ENCODE measurements at places on chromosomes 5 and 9.

DNA sequence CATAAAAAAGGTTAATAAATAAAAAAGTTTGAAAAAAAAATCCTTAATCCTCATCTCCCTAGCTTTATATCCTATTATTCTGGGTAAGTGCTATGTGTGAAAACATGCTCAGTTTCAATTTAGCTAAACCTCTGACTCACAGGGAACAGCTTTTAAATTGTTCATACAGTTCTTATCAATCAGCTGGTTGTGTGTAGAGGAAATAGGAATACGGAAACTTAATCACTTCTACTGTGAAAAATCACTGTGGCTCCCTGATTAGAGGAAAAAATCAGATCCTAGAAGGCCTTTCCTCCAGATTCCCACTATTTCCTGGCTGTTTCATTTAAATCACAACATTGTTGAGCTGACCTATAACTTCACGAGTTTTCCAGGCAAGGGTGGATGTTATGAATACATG lies 120.5 kb downstream of the MARCHF3 start:
- DNase-seq: no peak

DNA sequence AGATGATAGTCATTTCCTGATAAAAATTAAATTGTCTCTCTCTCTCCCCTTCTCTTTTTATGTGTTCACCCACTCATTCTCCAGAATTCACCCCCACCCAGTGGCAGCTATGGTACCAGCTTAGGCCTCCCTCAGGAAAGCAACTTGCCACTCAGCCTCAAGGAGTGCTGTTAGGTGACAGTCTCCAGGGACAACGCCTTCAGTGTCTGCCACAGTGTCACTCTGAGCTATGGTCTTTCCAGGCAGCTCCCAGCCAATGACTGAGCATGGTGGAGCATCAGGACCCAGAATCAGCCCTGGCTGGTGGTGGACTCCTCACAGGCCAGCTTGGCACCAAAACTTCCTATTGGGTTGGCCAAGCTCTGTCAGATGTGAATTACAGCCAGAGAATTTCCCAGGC lies 140.9 kb upstream of the PIK3R1 start:
- DNase-seq: no peak

DNA sequence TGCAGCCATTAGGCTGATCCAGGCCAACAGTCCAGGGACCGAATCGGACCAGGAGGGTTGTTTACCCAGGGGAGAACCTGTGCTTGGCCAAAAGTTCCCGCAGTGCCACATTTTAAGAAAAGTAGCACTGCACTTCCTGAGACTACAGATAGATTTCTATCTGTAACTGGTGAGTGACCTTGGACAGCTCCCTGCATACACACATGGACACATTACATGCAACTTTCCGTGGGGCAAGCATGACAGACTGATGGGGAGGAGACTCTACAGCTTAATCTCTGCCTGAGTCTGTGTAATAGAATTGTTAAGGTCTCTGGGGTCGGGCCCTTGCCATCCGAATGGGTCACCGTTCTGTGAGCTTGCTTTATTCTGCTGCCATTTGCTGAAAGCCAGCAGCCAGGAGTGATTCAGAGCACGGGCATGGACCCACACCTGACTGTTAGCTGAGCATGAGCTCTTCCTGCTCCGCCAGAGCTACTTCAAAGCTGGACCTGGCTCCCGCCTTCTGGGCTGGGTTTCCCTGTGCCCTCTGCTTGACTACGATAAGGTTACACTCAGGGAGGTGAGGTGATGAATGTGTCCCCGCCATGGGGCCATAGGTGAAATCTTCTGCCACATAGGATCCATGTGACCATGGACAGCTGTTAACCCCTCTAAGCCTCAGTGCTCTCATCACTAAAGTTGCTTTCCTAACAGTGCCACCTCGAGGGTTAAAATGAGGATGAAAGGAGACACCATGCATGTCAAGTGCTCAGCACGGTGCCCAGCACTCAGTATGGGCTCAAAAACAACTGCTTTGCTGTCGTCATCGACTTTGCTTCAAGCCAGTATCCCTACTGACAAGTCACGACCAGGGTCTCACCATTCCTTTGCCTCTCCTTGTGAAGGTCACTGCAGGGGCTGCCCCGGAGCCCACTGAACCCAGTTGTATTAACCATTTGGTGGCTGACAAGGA lies 200.0 kb downstream of the MELK start:
- no peak for DNase-seq

GRCh38 chr9:117451311-117451710 lies 36.5 kb upstream of the ASTN2 start:
- DNase-seq: no peak

GRCh38 chr9:93677641-93678136 lies 101.3 kb downstream of the PHF2 start:
- no peak for DNase-seq

- no peak for DNase-seq
Observed at GRCh38 chr5:96431376-96432187, 1.5 kb downstream of the PCSK1 start.

GRCh38 chr5:178483620-178484019 lies 106.6 kb downstream of the COL23A1 start:
- DNase-seq: peak; percentile 67

DNA sequence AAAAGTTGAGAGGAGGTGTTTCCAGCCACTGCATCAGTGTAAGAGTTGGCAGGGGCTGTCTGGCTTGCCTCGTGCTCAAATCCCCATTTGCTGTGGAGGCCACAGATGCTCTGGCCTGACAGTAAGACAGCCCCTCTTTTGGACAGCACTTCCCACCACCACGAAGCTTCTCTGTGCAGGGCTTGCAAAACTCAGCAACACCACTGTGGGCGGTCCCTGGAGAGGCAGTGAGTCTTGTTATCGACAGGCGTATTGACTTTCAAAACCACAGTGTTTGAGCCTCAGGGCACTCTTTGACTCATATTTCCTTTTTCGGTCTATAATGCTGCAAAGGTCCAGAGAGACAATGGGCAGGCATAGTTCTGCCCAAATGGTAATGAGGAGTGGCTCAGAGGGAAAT lies 539.5 kb downstream of the EBF1 start:
- no peak for DNase-seq

DNA sequence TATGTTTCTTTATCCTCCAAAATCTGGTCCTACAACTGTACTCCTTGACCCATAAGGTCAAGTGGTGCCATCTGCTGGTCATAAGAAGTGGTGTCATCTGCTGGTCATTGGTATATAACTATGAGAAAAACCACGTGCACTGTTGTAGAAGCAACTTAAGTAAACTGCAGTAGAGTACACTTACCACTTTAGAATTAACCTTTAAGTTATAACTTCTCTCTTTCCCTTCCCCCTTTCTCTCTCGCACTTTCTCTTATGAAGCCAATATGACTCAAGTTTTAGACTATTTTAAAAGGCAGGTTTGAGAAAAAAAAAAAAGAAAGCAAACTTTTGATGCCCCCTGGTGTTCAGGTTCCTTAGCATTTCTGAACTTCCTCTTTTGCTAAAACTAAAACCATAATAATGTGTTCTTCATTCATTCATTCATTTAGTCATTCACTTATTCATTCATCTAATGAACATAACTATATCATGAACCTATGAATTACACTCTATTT lies 12.8 kb upstream of the MTAP start:
- peak; percentile 48 for DNase-seq

GRCh38 chr9:19154135-19154612 lies 26.9 kb upstream of the PLIN2 start:
- DNase-seq: no peak

DNA sequence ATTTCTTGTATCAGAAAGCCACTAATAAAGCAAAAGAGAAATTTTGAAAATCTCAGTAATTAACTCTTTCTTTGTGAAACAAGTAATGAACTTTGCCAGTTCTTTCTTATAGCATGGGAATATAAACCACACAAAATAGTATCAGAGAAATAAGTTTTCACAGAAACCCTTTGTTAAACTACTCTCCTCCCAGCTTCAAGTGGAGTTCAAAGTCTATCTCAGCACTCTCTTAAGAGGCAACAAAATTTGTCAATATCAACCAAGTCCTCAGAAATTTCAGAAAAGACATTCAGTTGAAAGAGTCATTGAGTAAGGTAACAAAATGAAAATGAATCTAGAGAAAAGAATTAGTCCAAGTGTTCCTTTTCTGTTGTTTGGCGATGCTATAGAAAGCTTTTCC lies 89.3 kb downstream of the NTRK2 start:
- no peak for DNase-seq
